ENCODE measurements at places on chromosomes 12 and 14.
A peak's percentile ranks its signal among the peaks of the same experiment; 100 is the strongest.

DNA sequence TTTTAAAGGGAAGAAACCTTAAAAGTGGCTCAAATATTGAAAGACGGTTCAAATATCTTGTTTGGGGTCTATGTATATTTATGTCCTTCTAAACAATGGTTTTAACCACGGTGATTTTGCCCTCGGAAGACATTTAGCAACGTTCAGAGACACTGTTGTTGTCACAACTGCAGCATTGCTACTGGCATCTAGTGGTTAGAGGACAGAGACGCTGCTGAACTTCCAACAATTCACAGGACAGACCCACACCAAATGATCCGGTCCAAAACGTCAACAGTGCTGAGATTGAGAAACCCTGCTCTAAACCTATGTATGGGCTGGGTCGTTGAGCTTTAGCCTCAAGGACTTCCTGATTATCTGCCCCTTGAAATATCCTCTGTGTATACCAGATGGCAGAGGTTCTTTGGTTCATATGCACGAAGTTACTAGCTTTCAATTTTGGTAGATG, 1.7 kb downstream of the ANGEL1 start:
- DNase-seq = no peak

- DNase-seq = no peak
Measured at GRCh38 chr14:68668028-68668427, 124.8 kb downstream of the ZFP36L1 start.

GRCh38 chr12:124829708-124830304, 33.9 kb downstream of the SCARB1 start:
- no peak for DNase-seq

DNA sequence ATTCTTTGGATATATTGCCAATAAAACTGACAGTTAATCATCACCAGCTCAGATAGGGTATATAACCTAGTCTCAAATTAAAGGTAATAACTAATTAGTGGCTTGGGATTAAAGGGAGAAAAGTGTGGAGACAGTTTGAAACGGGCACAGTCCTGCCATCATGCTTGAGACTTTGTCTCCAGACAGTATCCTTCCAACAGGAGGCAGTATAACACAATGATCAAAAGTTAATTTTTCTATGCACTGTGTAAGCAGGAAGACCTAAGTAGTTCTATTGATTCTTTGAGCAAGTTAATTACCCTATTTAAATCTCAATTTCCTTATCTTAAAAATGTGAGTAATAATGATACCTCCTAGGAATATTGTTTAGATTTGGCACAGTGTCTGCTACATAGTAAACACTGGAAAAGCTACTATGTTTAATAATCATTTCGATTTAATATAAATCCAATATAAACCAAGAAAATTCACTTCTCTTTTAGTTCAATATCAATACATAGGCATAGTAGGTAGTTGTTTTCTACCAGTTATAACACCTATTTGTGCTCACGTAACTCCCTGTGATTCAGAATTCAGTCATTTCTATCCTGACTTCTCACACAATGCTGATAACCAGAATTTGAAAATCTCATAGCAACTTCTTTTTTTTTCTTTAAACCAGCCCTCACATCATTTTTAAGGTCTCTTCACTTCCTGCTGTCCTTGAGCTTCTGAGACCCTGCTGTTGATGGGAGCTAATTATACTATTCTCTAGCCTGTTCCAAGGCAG, 53.7 kb downstream of the GALNT4 start:
- DNase-seq = peak; percentile 29

DNA sequence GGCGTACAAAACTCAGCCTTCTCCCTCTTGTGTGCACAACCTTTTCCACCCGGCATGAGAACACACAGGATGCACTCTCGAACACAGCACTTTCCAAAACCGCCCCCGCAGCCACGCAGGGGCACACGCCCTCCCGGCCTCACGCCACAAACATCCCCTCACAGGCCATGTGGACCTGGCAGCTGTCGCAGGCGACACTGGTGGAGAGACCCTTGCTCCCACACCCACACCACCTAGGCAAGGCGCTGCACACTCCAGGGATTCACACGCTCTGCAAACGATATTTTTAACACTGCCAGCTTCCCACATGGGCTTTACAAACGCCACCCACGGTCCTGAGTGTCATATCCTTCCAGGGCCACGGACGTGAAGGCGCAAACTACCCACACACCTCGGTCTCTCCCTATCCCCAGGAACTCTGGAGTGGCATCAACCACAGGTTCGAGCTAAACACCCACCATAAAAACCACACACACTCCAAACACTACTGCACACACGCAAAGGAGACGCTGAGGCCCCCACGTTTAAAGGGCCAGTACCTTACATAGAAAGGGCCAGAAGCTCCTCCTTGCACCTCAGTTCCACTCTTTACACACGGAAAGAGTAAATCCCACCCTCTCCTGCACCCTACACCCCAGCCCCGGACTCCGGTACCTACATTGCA, 12.4 kb upstream of the ITGB7 start:
- DNase-seq = no peak

DNA sequence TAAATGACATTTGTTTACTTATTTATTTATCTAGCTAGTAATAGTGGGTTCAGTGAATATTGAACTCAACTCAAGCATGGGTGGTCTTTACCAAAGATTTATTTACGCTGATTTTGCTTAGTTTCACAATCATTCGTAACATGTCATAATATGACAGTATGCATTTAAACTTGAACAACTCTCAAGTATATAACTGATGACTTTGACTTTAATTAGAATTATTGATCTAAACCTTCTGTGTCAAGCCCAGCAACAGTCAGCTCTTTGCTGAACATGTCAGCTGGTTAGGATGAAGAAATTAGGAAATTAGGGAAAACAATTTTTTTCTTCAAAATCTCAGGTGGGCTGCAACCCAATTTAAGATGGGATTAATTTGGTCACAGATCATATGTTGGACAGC, 210.5 kb upstream of the G2E3 start:
- DNase-seq = no peak

- DNase-seq = no peak
Measured at GRCh38 chr12:49763006-49763591, 21.7 kb downstream of the TMBIM6 start.

- no peak for DNase-seq
Measured at GRCh38 chr12:92063641-92064040, 82.0 kb downstream of the BTG1 start.

- DNase-seq = peak; percentile 85
Measured at GRCh38 chr14:91372671-91373495, 44.7 kb downstream of the CCDC88C start.

DNA sequence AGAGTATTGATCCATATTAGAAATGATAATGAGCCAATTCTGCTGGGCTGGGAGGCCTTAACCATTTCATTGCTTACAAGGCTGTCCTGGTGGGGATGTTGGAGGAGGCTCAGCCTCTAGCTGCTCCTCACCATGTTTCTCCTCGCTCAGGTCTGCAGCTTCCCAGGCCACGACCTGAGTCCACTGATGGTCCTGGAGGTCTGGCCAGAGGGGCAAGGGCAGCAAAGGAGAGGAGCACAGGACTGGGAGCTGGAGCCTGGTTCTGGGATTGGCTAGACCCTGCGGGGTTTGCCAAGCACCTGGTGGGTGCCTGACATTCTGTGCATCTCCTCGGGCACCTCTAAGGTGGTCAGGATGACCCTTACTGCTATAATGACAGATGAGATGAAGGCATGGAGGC, 92.6 kb downstream of the KIF26A start:
- DNase-seq = no peak

DNA sequence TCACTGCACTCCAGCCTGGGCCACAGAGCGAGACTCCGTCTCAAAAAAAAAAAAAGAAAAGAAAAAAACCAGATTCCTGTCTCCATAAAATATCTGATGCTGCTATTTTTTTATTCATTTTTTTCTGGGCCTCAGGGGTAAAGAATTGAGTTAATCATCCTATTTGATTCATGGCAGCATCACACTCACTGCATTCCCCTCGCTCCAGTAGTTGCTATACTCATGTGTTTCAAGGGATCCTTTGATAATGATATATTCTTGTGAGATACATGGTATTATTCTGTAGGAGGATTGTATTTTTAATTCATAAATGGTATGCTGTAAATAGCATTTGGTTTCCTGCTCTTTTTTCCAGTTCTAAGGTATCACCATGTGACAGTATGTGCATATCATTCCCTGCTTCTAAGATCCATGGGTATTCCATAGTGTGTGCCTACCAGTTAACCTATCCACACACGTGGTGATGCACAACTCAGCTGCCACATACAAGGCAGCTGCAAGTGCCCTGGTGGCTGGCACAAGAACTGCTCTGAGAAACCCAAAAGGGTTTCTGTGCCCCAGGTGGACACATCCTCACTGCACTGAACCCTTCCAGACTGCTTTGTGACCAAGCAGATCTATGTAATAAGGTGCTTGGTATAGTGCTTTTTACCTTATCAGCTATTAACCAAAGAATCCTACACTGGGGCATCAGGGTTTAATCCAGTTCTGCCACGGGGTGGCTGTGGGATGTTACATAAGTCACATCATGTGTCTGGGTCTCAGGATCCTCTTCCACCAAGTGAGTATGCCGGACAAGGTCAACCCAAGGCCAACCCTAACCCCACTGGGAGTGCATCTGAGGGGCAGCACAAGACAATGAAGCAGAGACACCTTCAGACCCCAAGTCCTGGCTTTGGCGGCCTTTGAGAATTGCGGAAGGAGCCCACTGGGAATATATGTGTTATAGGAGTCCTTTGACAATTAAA, 74.6 kb downstream of the ZFP36L1 start:
- no peak for DNase-seq

DNA sequence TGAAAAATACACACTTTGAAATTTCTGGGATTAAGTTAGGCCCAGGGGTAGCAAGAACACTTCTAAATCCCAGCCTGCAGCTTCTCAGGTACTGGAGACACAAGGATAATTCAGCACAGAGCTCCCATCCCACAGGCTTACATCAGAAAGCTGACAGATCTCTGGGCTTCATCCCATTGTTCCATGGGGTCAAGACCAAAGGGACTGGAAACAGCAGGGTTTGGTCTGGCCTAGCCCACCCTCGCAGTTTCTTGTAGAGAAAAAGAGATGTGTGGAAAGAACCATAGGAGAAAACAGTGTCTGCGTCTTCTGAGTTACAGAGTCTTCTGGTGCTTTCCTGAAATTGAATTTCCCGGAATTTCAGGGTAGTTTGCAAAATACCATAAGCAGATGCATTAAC, 59.6 kb upstream of the RIC8B start:
- DNase-seq = no peak

- peak; percentile 49 for DNase-seq
Measured at GRCh38 chr14:44803239-44803905, 158.4 kb downstream of the KLHL28 start.

GRCh38 chr12:77992760-77993159, 162.1 kb downstream of the NAV3 start:
- DNase-seq = no peak

- DNase-seq = no peak
Measured at GRCh38 chr14:34981743-34982420, 910 bp upstream of the SRP54 start.

DNA sequence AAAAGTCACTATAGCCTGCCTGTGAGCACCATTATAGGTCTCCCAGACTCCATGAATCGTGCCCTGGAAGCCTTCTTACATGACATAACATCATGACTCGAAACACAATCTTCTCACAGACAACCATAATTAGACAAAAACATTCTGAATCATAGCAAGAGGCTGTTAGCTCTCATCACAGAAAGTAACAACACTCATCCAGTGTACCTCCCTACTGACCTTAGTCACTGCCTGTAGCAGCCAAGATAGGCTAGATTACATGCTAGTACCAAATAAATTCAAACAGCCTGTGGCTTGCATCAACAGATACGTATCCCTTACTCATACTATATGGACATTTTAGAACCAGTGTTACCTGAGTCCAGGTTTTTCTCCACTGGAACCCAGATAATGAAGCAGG, 663.8 kb upstream of the FOXG1 start:
- DNase-seq = no peak

- DNase-seq = no peak
Measured at GRCh38 chr12:19248929-19249602, 119.5 kb downstream of the PLEKHA5 start.

- no peak for DNase-seq
Measured at GRCh38 chr12:90295858-90296257, 587.2 kb upstream of the ATP2B1 start.

GRCh38 chr12:19351346-19351745, 87.9 kb upstream of the AEBP2 start:
- no peak for DNase-seq

- DNase-seq = no peak
Measured at GRCh38 chr12:95763809-95764253, 26.7 kb downstream of the NTN4 start.

GRCh38 chr12:82870771-82871377, 184.2 kb downstream of the TMTC2 start:
- no peak for DNase-seq

DNA sequence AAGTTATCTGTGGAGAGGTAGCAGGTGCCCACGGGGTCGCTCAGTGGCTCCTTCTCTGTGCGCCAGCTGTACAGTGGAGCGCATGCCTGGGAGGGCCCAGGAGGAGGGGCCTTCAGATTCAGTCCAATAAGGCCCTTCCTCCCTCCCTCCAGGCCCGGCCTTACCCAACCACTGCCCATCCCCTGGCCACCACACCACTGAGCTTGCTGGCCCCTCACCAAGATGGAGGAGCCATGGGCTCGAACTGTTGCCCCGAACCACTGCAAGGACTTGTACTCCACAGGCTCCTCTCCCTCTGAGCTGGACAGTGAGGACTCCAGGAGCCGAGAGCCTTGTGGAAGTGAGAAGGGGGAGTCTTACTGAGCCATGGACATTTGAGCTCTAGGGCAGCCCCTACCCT, 9.8 kb downstream of the ITGA5 start:
- DNase-seq = no peak

DNA sequence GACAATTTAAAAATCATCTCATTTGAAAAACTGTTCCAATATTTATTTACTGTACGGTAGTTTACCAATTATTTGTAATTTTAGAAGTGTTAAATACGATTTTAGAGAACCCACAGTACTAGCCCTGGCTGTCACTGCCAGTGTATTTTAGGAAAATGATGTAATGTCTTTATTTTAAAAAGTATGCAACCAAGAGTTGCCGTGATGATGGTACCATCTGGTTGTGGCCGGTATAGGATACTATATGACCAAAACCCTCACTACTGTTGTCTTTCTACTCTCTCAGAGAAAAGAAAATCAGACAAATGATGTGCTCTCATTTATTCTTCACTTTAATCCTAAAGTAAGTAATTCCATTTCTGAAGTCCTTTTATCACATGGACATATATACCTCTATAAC, 395.0 kb downstream of the FOXG1 start:
- DNase-seq = no peak

- no peak for DNase-seq
Measured at GRCh38 chr12:51217133-51217967, 512 bp downstream of the POU6F1 start.

DNA sequence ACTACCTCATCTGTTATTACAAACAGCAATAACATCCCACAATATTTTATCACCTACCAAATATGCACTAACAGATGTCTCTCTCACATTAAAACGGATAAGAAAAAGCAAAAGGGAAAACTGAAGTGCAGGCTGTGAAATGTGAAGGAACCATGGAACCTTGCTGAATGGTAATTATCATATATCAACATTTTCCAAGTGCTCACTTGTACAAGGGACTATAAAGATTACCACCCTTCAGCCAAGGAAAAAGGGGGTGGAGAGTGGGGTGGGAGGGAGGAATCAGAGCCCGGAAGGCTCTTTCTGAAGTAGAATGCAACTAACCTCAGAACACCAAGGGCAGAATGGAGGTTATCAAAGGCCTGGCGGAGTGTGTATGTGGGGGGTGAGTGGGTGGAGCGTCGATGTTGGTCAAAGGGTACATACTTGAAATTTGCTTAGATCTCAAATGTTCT, 1.2 kb downstream of the SNX6 start:
- DNase-seq = no peak

- DNase-seq = no peak
Measured at GRCh38 chr12:93526786-93527428, 45.6 kb upstream of the SOCS2 start.

GRCh38 chr12:72723732-72724131, 451.6 kb downstream of the TRHDE start:
- DNase-seq = no peak
